Substantia nigra (tissue), 51 donors: ENCODE measurements at places on chromosomes 3 and 15.

GRCh38 chr3:104514776-104515175 lies 851.9 kb upstream of the ALCAM start:
- DNase-seq, result no peak

GRCh38 chr3:40939030-40939740 lies 260.1 kb upstream of the CTNNB1 start:
- no peak for DNase-seq

- DNase-seq, result no peak
Measured at GRCh38 chr3:195908694-195909581, 587 bp upstream of the TNK2 start.

GRCh38 chr15:75104804-75105557 lies 81.6 kb downstream of the PPCDC start:
- peak; percentile 17 for DNase-seq

DNA sequence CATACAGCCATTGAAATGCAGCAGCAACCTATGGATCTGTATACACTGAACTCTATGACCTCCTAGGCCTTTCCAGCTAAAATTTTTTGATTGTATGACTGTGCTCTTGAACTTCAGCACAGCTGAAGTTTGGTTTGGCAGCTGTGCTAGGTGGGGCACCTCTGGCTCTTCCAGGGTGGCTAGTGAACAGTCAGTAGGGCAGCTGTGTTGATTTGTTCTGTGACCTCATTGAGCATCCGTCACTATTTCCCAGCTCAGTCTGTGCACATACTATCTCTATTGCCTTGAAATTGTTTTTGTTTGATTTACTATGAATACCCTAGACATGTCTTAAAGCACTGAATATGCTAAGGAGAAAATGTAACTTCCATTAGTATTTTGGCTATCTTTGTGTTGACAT lies 363.2 kb upstream of the NAALADL2 start:
- DNase-seq, result no peak
